Activated naive CD4-positive, alpha-beta T cell treated with anti-CD3 and anti-CD28 coated beads, Interleukin-2, amount 10 ng/mL, durations not matched to agents 7 days and 5 days (primary cell): ENCODE measurements at places on chromosomes 5 and 9.
A peak's percentile ranks its signal among the peaks of the same experiment; 100 is the strongest.

DNA sequence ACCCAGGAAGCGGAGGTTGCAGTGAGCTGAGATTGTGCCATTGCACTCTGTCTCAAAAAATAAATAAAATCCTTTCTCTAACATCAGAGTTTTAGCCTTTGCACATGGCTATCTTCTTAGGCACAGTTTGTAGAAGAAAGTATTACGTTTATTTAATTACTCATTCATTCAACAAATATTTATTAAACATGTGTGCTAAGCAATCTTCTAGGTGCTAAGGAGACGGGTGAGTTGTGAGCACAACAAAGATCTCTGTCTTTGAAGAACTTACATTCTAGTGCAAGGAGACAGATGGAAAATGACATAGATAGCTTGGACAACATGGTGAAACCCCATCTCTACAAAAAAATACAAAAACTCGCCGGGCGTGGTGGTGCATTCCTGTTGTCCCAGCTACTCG, 122.3 kb upstream of the MYO10 start:
- no peak for DNase-seq

- no peak for DNase-seq
Measured at GRCh38 chr9:70641631-70642030, 227.2 kb upstream of the KLF9 start.

- peak; percentile 54 for DNase-seq
Measured at GRCh38 chr5:136132557-136133221, at the start of gene SMAD5. SMAD5 (plus strand) TSS chr5:136132845; CDS start chr5:136153761, 20,916 bp downstream.

- peak; percentile 25 for DNase-seq
Measured at GRCh38 chr9:88660611-88661010, 125.6 kb downstream of the NXNL2 start.

- DNase-seq = no peak
Measured at GRCh38 chr5:123647066-123647465, 135.1 kb downstream of the CSNK1G3 start.

- DNase-seq = no peak
Measured at GRCh38 chr5:88391991-88392390, 123.3 kb upstream of the TMEM161B start.

- no peak for DNase-seq
Measured at GRCh38 chr5:135189024-135189423, 155.0 kb upstream of the PITX1 start.

DNA sequence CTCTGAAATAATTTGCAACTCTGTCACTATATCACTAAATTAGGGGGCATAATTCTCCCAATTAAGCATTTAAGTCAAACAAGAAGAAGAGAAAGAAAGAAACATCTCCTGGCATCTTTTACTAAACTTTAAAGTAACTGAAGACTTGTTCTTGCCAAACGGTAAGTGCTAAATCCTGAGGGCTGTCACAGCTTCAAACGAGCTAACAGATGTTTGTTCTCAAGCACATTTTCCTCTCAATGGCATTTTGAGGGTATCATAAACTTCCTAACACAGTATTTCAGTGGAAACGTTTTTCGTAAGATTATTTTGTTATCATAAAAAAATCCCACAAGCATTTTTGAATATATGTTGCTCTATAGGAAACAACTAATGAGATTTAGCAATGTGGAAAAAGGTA, 169.5 kb upstream of the TAS2R1 start:
- no peak for DNase-seq

DNA sequence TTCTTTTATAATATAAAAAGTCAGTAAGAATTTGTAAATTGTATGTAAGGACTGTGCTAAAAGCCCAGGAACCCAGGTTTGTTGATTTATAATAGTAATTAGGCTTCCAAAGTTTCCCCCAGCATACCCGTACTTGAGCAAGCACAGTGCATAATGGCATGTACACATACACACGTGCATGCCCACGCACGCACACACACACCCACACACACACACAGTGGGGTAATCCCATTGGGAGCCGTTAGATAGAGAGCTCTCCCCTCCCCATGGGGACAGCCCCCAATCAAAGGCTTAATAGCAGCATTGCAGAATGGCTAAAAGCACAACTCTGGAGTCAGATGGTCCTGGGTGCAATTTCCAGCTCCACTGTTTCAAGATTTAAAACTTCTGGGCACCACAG, 319.7 kb upstream of the RFX3 start:
- DNase-seq = no peak

DNA sequence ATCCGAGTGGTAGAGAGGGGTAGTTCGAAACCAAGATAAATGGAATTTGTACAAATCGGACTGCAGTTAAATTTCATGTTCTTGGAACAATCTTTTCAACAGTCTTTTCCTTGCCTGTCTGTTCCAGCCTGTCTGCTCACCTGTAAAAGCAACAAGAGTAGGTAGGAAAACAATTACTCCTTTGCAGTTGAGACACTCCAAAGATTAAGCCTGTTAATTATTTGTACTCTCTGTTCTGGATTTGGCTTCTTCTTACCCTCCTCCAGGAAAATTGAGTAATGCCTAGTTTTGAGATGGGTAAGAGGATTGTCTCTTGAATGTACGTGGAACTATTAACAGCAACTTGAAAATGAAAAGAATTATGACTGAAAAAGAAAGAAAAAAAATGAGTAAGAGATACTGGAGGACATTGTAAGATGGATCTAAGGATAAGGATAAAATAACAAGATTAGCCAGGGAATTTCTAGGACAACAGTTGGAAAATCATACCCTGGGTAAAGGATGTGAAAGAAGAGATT, 24.3 kb downstream of the SPAAR start:
- no peak for DNase-seq

DNA sequence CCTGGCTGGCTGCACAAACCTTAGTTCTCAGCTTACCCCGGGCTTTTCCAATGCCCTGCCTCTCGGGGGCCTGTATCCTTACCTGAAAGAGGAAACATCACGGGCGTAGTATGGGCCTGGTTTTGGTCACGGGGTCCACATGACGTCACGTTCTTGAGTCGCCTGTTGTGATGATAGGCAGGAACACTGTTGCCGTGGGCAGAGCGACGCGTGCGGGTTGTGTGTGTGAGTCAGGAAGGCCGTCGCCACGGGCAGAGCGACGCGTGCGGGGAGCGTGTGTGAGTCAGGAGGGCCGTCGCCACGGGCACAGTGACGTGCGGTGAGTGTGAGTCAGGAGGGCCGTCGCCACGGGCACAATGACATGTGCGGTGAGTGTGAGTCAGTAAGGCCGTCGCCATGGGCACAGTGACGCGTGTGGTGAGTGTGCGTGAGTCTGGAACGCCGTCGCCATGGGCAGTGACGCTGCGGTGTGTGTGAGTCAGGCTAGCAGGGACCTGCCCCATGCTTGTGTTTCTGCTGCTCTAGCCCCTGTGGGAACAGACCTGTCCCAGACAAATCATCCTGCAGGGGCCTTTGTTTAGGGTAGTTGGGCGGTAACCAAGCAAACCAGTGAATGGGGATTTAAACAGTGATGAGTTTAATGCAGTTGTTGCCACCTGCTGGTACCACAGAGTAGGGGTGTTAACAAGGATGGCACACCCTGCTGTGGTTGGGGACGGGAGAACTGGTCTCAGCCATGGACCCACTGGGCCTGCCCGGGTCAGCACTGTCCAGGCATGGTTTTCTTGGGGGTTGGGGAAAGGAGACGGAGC, 19.8 kb downstream of the TRIP13 start:
- DNase-seq = no peak

GRCh38 chr5:3329427-3329826, 266.2 kb upstream of the IRX1 start:
- DNase-seq = no peak

DNA sequence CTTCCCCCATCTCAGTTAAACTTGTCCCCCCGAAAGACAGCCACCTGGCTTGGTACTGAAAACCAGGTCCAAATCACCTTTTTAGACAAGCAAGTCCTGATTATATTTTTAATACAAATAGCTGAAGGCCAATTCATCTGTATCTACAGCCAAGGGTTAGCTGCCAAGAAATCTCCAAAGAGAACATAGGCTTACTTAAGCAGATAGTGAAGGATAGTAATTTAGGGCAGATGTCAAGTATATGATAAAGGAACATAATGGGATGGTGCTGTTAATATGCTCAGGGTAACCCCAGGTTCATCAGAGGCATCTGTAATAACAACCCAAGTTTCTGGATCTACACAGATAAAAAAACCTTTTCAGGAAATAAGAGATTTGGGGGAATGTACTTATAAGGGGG, 133.0 kb downstream of the EBF1 start:
- DNase-seq = no peak

DNA sequence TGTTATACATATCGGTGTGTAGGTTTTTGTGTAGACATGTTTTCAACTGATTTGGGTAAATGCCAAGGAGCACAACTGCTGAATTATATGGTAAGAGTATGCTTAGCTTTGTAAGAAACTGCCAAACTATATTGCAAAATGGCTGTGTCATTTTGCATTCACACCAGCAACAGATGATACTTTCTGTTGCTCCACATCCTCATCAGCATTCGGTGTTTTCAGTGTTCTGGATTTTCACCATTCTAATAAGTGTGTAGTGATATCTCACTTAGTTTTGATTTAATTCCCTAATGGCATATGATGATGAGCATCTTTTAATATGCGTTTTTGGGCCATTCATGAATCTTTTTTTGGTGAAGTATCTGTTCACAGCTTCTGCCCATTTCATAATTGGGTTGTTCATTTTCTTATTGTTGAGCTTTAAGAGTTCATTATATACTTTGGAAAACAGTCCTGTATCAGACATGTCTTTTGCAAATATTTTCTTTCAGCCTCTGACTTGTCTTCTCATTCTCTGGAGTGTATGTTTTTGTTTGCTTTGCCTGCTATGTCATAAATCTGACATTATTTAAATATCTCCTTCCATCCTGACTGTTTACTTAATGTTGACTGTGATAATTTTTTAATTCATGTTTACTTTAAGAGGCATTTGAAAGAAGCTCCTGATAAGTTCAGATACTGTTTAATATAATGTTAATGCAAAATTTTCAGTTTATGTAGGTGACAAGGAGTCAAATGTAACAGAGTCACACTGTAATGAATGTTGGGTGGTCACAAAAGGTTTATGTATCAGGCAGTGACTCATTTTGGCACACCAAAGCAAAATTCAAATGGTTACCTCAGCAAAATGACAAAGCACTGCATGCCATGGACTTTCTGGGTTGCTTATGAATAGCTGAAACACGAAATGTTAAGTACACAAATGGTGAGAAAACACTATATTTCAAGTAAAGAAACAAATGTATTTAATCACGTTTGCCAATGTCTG, 181.1 kb upstream of the DAB2 start:
- DNase-seq = no peak

DNA sequence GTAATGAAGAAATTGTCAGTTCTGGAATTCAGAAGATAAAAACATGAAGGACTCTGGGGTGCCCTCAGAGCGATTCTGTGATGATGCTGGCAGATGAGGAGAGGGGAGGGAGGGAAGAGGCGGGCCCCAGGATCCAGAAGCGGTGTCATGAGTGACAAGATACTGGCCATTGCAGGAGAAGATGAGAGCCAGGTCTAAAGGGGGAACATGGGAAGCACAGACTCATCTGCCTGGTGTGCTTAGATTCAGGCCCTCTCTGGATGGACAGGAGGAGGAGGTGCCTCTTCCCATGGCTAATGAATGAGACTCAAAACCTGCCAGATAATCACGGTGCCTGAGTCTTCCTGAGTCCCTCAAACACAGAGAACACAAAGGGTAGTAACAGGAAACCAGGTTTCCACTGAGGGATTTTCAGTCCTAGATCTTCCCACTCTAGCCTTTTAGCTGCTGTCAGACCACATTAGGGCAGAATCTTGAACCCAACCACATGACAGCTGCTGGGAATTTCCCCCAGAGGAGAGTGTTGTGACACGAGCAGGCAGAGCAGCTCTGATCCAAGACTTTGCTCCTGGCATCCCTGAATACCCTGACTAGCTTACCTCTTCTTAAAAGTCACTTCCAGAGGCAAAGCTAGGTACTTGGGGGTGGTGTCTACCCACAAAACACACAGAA, 28.2 kb upstream of the HSPA9 start:
- no peak for DNase-seq

GRCh38 chr5:42005561-42006153, 80.6 kb downstream of the FBXO4 start:
- no peak for DNase-seq

DNA sequence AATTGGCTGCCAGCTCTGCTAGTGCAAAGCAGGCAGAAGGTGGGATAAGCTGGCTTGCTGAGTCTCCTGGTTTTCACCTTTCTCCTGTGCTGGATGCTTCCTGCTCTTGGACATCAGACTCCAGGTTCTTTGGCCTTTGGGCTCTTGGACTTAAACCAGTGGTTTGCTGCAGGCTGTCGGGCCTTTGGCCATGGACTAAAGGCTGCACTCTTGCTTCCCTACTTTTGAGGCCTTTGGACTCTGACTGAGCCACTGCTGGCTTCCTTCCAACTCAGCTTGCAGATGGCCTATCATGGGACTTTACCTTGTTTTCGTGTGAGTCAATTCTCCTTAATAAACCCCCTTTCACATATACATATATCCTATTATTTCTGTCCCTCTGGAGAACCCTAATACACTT, 1293.9 kb upstream of the CDH6 start:
- no peak for DNase-seq

DNA sequence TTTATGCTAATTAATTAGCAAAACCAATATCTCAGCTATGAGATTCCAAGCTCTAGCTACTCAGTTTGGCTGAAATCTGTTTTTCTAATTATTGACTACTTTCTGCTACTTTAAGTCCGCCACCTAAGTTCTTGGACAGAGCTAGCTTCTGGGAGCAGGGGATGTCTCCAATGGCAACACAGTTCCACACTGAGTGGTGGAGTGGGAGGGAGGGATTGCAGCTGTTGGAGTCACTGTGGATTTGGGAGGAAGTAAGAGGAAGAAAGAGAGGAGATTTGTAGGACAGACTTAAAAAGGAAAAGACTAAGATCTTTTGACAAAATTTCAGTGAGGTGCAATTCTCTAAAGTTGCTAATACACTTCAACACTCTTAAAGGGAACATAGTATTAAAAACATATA, 450.8 kb downstream of the NFIB start:
- DNase-seq = no peak

DNA sequence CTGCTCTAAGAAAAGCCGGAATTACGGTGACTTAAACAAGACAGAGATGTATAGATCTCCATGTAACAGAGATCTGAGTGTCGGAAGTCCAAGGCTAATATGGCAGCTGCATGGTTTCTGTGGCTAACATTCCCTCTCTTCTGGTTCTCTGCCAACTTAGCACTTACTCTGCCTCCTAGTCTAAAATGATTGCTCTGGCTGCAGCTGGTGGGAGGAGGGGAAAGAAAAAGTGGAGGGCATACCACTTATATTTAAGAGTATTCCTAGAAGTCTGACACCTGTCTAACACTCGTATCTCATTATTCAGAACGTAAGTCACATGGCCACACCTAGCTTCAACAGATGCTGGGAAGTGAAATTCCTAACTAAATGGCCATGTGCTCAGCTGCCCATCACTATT, 551.5 kb upstream of the TLE4 start:
- DNase-seq = no peak

DNA sequence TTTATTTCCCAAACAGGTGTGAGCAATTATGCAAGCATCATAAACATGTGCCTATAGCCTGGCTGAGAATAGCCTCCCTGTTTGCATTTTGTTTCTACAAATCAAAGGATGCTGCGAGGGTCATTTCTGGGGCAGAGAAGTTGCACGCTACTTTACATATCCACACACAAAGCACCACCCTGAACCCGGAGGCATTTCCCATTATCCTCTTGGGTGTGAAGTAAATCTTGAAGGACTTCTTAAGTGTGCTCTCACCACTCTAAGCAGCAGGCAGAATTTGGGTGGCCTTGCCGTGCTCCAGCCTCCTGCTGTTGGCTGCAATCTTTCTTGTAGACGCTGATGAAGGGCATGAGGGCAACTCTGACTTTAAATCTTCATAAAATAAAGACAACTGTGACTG, 124.0 kb upstream of the TLE4 start:
- DNase-seq = no peak
